ENCODE measurements at places on chromosomes 7 and 10. TPM values are rescaled to one million over a fixed set of nuclear protein-coding genes. Genes with fewer than 3 reads are reported as not detected.

MMRN2 gene
- total RNA-seq = 1.9 TPM

PDIA4 gene
- total RNA-seq = 304 TPM

GDI2 gene
- total RNA-seq = 341 TPM

INMT gene
- total RNA-seq = 1.4 TPM

NACAD gene
- total RNA-seq = 2.9 TPM

CLRN3 gene
- total RNA-seq = not detected

PLXNA4 gene
- not detected for total RNA-seq

TUBAL3 gene
- total RNA-seq = not detected

ELAPOR2 gene
- 5.7 TPM for total RNA-seq

STRIP2 gene
- total RNA-seq = 100 TPM

GPR37 gene
- total RNA-seq = not detected

FFAR4 gene
- total RNA-seq = not detected

EEPD1 gene
- total RNA-seq = 3.5 TPM

Data from LHCN-M2 (cell line).